ENCODE measurements at places on chromosomes 13 and 19.

GRCh38 chr19:14149509-14149994 is 13.2 kb upstream of the ASF1B start:
- DNase-seq: peak; percentile 81

- DNase-seq: no peak
These were observed 41.6 kb upstream of the C13orf42 start for GRCh38 chr13:51152701-51153100.

DNA sequence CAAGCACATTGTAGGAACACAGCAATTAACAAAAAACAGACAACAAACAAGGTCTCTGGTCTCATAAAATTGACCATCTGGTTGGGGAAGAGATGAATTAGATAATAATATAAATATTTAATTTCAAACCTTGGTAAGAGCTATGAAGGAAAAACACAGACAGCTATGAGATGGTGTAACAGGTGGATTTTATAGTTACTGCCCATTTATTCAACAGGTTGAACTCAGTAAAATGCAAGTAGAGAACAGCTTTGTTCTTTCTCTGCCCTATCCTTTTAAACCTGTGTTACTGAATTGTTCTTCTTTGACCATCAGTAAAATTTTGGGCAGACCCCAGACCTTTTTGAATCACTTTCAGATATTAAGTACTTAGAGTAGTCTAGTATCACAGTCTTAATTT is 77.6 kb upstream of the FAM216B start:
- DNase-seq: no peak

DNA sequence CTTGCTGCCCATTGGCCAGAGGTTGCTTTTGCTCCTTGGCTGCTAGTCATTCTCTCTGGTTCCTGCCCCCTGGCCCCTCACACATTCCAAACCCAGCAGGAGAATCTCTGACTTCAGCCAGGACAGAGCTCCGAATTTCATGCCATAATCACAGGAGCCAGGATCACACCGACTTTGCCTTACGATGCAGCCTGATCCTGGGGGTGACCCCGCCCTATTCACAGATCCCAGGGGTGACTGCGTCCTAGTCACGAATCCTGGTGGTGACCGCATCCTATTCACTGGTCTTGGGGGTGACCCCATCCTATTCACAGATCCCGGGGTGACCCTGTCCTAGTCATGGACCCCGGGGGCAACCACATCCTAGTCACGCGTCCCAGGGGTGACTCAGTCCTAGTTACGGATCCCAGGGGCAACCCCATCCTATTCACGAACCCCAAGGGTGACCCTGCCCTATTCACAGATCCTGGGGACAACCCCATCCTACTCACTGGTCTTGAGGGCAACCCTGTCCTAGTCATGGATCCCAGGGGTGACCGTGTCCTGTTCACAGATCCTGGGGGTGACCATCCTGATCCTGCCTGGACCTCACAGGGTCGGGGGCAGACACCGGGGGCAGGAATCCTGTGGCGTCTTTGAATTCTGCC is 7.4 kb upstream of the TEX29 start:
- DNase-seq: no peak

- DNase-seq: no peak
These were observed 11.9 kb upstream of the PIK3R2 start for GRCh38 chr19:18141031-18141430.

- no peak for DNase-seq
These were observed 185.3 kb downstream of the KCNRG start for GRCh38 chr13:50200569-50200968.

DNA sequence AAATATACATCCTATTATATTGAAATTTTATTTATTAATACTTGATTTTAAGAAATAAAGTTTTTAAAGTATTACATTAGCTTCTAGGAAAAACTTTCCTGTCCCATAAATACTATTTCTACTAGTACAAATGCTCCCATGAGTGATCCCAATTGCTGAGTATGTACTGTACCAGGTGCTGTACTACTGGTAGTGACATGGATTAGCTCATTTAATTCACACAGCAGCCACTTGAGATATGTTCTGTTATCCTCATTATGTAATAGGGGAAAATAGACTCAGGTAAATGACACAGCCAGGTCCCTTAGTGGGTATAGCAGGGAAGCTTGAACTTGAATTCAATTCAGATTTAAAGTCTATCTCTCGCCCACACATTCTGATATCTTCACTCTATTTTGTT is 363.1 kb downstream of the FGF14 start:
- no peak for DNase-seq

- DNase-seq: no peak
These were observed 498.1 kb downstream of the COG6 start for GRCh38 chr13:40153516-40153915.

DNA sequence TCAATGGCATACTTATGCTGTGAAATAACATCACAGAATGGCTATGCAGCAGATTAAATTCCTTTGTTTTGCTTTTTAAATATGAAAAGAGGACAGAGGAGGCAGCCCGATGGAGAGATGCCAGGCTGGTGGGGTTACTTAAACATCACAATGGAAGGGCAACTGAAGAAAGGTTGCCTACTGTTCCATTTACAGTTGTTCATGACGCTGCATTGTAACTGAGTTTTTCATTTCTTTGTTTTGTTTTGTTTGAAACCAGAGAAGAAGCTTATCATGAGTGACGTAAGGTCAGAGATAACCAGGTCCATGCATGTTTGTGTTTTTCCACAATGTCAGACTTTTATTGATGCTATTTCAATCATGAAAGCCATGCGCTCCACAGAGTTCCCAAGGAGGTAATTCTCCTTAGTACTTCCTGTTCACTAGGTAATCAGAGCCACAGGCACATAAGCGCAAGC is 273.8 kb downstream of the LHFPL6 start:
- no peak for DNase-seq

- DNase-seq: no peak
These were observed 369.7 kb upstream of the TSHZ3 start for GRCh38 chr19:31718898-31719297.

- no peak for DNase-seq
These were observed 4.0 kb downstream of the RTN2 start for GRCh38 chr19:45492627-45493470.

GRCh38 chr13:113804703-113805430 is 45.8 kb downstream of the TMEM255B start:
- no peak for DNase-seq

- no peak for DNase-seq
These were observed 69.7 kb upstream of the C1QTNF9B start for GRCh38 chr13:23966691-23967615.

DNA sequence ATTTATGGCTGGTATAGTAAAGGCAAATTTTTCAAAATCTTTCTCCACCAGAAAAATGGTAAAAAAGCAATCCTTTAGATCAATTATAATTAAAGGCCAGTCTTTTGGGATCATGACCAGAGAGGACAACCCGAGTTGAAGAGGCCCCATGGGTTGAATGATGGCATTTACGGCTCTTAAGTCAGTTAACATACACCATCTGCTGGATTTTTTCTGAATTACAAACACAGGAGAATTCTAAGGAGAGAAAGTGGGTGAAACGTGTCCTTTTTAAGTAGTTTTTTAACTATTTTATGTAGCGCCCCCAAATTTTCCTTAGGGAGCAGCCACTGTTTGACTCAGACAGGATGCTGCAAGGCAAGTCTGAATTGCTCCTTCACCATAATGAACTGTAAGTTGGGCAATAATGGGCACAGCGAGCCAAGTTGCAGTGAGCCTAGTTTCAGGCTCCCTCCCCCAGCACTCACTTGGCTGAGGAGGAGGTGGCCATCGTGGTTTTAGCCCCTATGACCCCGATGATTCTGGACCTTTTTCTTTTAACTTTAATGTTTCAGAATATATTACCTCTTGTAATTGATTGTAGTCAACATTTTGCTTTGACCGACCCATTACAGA is 13.6 kb upstream of the ZNF611 start:
- no peak for DNase-seq

- no peak for DNase-seq
These were observed 116.5 kb downstream of the DNAJC15 start for GRCh38 chr13:43139921-43140320.

- DNase-seq: no peak
These were observed 1471.4 kb upstream of the PCDH20 start for GRCh38 chr13:62887046-62887445.

DNA sequence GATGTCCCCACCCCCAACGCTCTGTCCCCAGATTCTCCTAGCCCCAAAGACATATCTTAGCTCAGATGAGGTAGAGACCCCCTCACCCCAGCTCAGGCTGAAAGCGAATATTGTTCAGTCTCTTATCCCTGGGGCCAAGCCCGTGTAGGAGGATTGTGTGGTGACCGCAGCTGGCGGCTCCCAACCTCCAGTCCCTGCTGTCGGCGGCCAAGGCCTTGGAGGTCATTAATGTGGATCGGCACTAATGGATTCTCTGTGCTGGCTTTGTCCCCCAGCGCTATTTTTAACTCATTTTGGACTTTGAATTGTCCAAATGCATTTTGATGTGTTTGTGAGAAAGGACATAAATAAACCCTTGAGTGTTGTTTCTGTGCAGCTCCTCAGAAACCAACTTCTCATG is 124.2 kb downstream of the UQCRFS1 start:
- no peak for DNase-seq

- DNase-seq: peak; percentile 78
These were observed 781 bp downstream of the QPCTL start for GRCh38 chr19:45693106-45693788.

GRCh38 chr19:45442778-45443461 is 19.2 kb upstream of the ERCC1 start:
- no peak for DNase-seq

GRCh38 chr19:58531034-58531840 is 11.6 kb upstream of the ZBTB45 start:
- no peak for DNase-seq

Measured in CD8-positive, alpha-beta T cell (primary cell).